ENCODE measurements at places on chromosomes 7 and 10. TPM values are rescaled to one million over a fixed set of nuclear protein-coding genes. Genes with fewer than 3 reads are reported as not detected.

Gene CRHR2
- not detected for polyA plus RNA-seq

DNA sequence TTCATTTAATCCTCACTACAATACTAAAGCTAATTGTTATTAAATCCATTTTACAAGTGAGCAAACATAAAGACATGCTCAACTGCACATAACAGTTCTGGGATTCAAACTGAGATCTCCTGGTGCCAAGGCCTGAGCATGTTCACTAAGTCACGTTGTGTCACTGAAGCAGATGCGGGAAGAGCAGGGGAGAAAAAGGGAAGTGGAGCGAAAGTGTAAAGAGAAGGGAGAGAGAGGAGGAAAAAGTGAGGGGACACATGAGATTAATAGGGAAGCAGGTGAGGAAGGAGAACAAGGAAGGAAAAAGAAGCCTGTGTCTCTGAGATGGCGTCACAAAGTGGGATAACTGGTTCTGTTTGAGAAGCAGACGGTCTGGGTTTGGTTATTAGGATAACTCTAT lies 38.9 kb upstream of the KAT6B start:
- DNase-seq = no peak

GRCh38 chr7:95304990-95305389 lies 19.3 kb downstream of the PON1 start:
- no peak for DNase-seq

Gene TMEM139
- 0.46 TPM for polyA plus RNA-seq

GRCh38 chr10:130136226-130137089 lies at the start of gene GLRX3:
GLRX3 (plus strand) TSS chr10:130136391; CDS start chr10:130136421, 30 bp downstream.
- peak; percentile 95 for DNase-seq

Data from naive thymus-derived CD4-positive, alpha-beta T cell (primary cell).